Ascending aorta (tissue), 2 donors: ENCODE measurements at places on chromosomes 4 and X. TPM values are rescaled to one million over a fixed set of nuclear protein-coding genes. Genes with fewer than 3 reads are reported as not detected.

DNA sequence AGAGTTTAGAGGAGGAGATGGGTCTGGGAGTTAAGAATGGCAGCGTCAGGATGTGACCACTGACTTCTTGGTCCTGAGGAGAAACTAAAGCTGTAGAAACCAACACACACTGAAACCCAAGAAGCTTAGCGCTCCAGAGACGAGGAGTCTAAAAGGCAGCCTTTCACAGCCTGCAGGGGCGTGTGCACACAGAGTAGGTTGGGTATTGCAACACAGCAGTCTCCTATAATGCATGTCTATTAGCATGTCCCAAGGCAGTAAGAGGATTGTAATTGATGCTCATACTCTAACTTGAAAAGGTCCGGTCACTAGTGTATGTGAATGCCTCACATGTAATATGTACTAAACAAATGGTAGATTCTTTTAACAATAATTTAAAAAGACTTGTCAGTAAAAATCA is 57.4 kb downstream of the PTTG2 start:
- no peaks in the 10 kb centered on the region for H3K27me3 ChIP-seq
- H3K27ac ChIP-seq: no peak overlapping the region
- no peak overlapping the region for H3K4me3 ChIP-seq
- peaks cover 3% of the 10 kb centered on the region for H3K4me1 ChIP-seq
- H3K36me3 ChIP-seq: peaks cover 39% of the 10 kb centered on the region

- peaks cover 7% of the 10 kb centered on the region for H3K4me1 ChIP-seq
- no peaks in the 10 kb centered on the region for H3K27me3 ChIP-seq
- no peak for DNase-seq
Observed at GRCh38 chr4:94939791-94940519, 182.2 kb downstream of the BMPR1B start.

Gene PNMA5
- not detected for total RNA-seq

GRCh38 chrX:100296183-100296753 is 113.8 kb downstream of the PCDH19 start:
- H3K4me1 ChIP-seq: no peaks in the 10 kb centered on the region
- DNase-seq: no peak
- H3K27ac ChIP-seq: no peak overlapping the region

Gene SHISA3
- total RNA-seq: 23.6 TPM

DNA sequence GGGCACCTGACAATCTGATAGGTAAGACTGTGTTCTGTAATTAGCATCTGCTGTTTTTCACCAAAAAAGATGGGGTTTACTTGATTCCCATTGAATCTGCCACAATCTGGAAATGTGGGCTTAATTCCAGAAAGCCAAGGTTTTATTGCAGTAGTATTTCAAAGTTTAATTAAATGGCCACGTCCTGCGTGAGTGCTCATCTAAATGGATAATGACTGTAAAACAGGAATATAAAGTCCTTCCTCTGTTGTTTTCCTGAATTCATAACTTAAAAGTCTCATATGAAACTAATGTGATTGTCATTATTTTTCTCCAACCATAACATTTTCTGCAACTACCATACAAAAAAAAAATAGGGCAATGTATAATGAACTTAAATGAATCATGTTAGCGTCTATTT is 2.4 kb downstream of the PGM2 start:
- peaks cover 2% of the 10 kb centered on the region for H3K4me1 ChIP-seq
- no peak overlapping the region for H3K27ac ChIP-seq
- H3K27me3 ChIP-seq: no peaks in the 10 kb centered on the region
- no peak for DNase-seq
- H3K36me3 ChIP-seq: peaks cover 39% of the 10 kb centered on the region

DNA sequence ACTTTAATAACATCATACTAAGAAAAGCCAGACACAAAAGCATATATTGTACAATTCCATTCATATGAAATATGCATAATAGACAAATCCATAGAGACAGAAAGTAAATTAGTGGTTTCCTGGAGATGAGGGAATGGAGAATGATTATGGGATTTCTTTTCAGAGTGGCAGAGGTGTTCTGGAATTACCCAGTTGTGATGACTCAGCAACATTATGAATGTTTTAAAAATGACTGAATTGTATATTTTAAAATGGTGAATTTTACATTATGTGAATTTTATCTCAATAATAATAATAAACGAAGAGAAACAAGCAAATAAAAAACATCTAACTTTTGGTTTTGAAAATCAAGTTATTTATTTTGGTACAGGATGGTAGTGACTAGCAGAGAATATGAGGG is 11.2 kb downstream of the ZXDA start:
- no peak for DNase-seq
- H3K4me3 ChIP-seq: no peak overlapping the region
- H3K4me1 ChIP-seq: no peaks in the 10 kb centered on the region

Gene PF4V1
- not detected for total RNA-seq

GRCh38 chr4:8724436-8725070 is 132.0 kb downstream of the CPZ start:
- H3K27me3 ChIP-seq: no peaks in the 10 kb centered on the region
- H3K4me1 ChIP-seq: no peaks in the 10 kb centered on the region
- H3K4me3 ChIP-seq: no peak overlapping the region
- no peak overlapping the region for H3K27ac ChIP-seq
- DNase-seq: no peak

Gene AFP
- total RNA-seq: not detected

Gene ARR3
- not detected for total RNA-seq

- no peak overlapping the region for H3K4me3 ChIP-seq
- H3K4me1 ChIP-seq: no peaks in the 10 kb centered on the region
- H3K27me3 ChIP-seq: no peaks in the 10 kb centered on the region
- no peaks in the 10 kb centered on the region for H3K36me3 ChIP-seq
Observed at GRCh38 chr4:138789796-138790195, 225.8 kb upstream of the NOCT start.

- H3K27me3 ChIP-seq: no peaks in the 10 kb centered on the region
- H3K4me1 ChIP-seq: no peaks in the 10 kb centered on the region
- H3K4me3 ChIP-seq: no peak overlapping the region
Observed at GRCh38 chr4:48109413-48110263, 24.4 kb downstream of the TXK start.
